ENCODE measurements at places on chromosomes 3 and 15. TPM values are rescaled to one million over a fixed set of nuclear protein-coding genes. Genes with fewer than 3 reads are reported as not detected.

Gene DHX30
- total RNA-seq: 93.2 TPM

Gene TLR9
- not detected for total RNA-seq

Gene UROC1
- not detected for total RNA-seq

Gene HTR3E
- not detected for total RNA-seq

Gene TIMP4
- total RNA-seq: 6.1 TPM

Gene GRIP2
- total RNA-seq: 0.10 TPM

Gene P3H2
- 30.3 TPM for total RNA-seq

Gene NR2E3
- total RNA-seq: not detected

Gene WDR93
- total RNA-seq: not detected

Gene SENP5
- total RNA-seq: 48.6 TPM

Gene GRK7
- total RNA-seq: not detected

Gene HOMER2
- 34.1 TPM for total RNA-seq

Gene TOP2B
- 131 TPM for total RNA-seq

Gene TATDN2
- 18.8 TPM for total RNA-seq

Gene CTXN2
- total RNA-seq: 0.05 TPM

Gene PROK2
- total RNA-seq: not detected

Gene SEMA6D
- not detected for total RNA-seq

Gene CD86
- total RNA-seq: not detected

Gene GATA2
- 5.5 TPM for total RNA-seq

Gene RBP2
- total RNA-seq: not detected
